Activated B cell treated with CpG ODN at 0.5 μM for 24 hours (primary cell): ENCODE measurements at places on chromosomes 5 and 9. TPM values are rescaled to one million over a fixed set of nuclear protein-coding genes. Genes with fewer than 3 reads are reported as not detected.

PLAC8L1 gene
- total RNA-seq = 0.37 and 0.78 TPM in 2 replicates

FNIP1 gene
- total RNA-seq = 29.8 and 34.0 TPM in 2 replicates

KIF12 gene
- total RNA-seq = not detected in 2 replicates

CDKN2A gene
- total RNA-seq = 6.7 and 8.5 TPM in 2 replicates

C5orf58 gene
- total RNA-seq = not detected in 2 replicates

DND1 gene
- 2.6 and 3.4 TPM in 2 replicates for total RNA-seq

PCDHA11 gene
- total RNA-seq = not detected in 2 replicates

FBN2 gene
- not detected in 2 replicates for total RNA-seq

- no peak for DNase-seq
These were observed 298.2 kb downstream of the EDIL3 start for GRCh38 chr5:84086511-84086910.

GRCh38 chr5:38323645-38324295 lies 65.4 kb downstream of the EGFLAM start:
- DNase-seq = no peak

GRCh38 chr5:36598045-36598444 lies 8.4 kb upstream of the SLC1A3 start:
- DNase-seq = no peak

DNA sequence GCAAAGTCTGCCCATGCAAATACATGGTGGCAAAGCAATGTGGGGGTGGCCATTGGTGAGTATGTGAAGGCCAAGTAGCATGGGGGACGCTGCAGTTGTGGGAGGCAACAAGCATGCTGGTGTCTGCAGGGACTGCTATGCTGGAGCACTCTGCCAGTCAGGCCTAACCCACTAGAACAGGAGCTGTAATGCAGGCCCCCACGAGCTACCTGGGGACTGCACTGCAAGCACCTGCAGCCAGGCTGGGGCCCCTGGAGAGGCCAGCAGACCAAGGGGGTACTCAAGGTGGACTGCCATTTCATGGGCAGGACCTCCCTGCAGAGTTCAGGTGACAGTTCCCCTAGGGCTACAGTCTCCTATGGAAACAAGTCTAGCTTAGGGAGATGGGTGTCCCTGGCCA lies 183.8 kb upstream of the PDE4D start:
- no peak for DNase-seq

GRCh38 chr9:131982102-131982501 lies 97.6 kb downstream of the MED27 start:
- no peak for DNase-seq

GRCh38 chr9:130368631-130369103 lies 76.1 kb upstream of the ASS1 start:
- no peak for DNase-seq

DNA sequence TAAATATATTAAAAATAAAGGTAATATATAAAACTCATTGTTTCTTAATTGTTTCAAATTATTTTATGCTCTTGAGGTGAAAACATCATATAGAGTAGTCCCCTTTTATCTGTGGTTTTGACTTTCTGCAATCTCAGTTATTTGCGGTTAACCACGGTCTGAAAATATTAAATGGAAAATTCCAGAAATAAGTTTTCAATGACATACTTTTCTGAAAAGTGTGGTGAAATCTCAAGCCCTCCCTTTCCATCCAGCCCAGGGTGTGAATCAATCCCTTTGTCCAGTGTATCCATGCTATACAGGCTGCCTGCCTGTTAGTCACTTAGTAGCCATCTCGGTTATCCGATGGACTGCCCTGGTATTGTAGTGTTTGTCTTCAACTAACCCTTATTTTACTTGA lies 546.7 kb upstream of the DMAC1 start:
- DNase-seq = no peak

DNA sequence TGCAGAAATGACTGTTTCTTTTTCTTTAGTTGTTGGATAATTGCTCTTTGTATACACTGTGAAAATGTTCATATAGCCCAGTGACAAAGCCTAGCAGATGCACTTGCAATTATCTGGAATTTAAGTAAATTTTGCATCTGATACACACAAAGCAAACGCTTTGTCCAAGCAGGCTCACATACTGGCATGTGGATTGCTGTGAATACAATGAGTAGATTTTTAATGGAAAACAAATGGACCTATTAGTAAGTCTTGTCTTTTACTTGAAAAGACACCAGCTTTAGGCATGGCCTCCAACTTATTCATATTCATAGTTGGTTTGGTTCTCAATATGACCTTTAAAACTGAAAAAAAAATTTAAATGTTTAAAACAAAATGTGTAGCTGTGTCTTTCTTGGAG lies 1299.8 kb upstream of the WWC1 start:
- DNase-seq = no peak

- DNase-seq = no peak
These were observed 116.3 kb downstream of the PTTG1 start for GRCh38 chr5:160537940-160538339.

DNA sequence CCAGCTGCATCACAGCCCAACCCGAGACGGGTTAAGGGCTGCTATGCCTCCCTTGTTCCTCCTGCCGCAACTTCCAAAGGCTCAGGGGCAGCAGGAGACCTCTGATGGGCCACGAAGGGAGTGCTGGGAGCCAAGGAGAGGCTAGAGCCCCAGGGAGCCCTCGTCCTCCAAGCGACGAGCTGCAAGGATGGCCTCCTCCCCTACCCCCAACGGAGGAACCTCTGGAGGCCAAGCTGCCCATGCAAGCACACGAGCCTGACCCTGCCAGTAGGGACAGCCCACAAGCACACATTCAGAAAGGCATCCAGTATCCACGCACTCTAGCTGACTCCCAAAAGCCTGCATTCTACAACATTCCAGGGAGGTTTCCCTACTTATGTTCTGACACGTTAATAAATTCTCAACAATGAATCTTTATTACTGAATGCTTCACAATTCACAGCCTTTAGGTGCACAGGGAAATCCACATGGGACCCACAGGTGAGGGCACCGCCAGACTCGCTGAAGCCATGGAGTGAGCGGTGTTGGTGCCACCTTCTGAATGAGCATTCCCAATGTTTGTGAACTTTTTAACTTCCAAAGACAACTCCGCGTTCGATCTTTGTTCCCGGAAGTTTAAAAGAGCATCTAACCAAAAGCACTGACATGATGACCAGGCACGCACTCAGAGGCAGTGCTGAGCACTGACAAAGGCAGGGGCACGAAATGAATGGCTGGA lies 28.7 kb downstream of the IPPK start:
- no peak for DNase-seq

DNA sequence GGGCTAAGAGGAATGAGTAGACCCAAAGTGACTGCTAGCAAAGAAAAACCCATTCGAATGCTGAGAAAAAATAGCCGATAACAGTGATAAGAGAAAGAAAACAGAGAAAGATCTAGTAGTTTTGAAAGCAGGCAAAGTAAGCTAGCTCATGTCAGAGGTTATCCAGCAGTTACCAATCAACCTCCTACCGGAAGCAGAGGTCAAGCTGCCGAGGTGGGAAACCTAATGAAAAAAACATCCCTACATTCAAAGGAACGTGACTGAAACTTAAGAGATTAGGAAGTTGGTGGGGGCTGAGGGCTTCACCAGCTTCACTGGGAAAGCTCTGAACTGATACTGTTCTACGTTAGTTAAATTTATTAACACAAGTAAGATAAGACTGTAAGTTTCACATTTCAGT lies 32.6 kb downstream of the SSBP2 start:
- DNase-seq = no peak

GRCh38 chr9:4962085-4962484 lies 23.0 kb upstream of the JAK2 start:
- no peak for DNase-seq

DNA sequence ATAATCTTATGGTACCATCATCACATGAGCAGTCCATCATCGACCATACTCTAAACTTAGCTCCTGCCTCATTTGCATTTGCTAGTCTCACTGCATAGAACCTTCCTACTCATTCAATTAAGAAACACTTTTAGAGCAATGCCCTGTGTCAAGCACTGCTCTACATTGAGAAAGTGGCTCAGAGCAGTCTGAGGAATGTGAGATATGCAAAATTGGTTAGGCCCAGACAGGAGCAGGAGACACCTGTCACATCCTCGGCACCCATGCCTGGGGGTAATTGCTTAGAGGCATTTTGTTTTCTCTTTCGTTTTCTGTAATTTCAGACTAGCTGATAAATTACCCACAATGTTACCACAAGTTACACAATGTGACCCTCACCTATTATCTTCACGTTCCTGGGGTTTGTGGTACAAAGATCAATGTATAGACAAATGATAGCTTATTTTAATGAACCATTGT lies 4.9 kb upstream of the RARS1 start:
- no peak for DNase-seq

DNA sequence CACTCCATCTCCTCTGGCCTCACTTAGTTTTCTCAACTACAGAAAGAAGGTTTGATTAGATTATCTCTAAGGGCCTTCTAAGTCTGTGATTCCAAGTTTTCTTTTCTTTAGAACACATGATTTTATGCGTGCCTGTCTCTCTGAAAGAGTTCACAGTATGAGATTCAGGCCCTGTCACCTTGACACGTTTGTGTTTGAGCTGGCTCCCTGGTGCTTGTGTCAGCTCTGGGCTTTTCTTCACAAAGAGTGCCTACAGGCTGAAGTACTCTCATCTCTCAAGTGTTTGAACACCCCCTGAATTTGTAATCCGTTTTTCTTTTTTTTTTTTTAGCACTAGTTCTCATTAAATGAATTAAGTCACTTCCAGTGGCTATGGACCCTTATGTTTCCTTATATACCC lies 306.9 kb upstream of the C9orf72 start:
- no peak for DNase-seq
